ENCODE measurements at places on chromosomes 6 and 20. TPM values are rescaled to one million over a fixed set of nuclear protein-coding genes. Genes with fewer than 3 reads are reported as not detected.
A peak's percentile ranks its signal among the peaks of the same experiment; 100 is the strongest.

- H3K27me3 ChIP-seq, result no peaks in the 10 kb centered on the region
- no peak overlapping the region for H3K27ac ChIP-seq
- DNase-seq, result no peak
- H3K4me3 ChIP-seq, result no peak overlapping the region
- no peaks in the 10 kb centered on the region for H3K36me3 ChIP-seq
Measured at GRCh38 chr6:42471142-42471541, 19.4 kb upstream of the TRERF1 start.

- H3K4me3 ChIP-seq, result no peak overlapping the region
- peak; percentile 70 for DNase-seq
- H3K27ac ChIP-seq, result peak overlapping the region; percentile 64
- H3K27me3 ChIP-seq, result no peaks in the 10 kb centered on the region
- peaks cover 2% of the 10 kb centered on the region for H3K4me1 ChIP-seq
Measured at GRCh38 chr6:4460586-4461475, 315.4 kb upstream of the CDYL start.

DNA sequence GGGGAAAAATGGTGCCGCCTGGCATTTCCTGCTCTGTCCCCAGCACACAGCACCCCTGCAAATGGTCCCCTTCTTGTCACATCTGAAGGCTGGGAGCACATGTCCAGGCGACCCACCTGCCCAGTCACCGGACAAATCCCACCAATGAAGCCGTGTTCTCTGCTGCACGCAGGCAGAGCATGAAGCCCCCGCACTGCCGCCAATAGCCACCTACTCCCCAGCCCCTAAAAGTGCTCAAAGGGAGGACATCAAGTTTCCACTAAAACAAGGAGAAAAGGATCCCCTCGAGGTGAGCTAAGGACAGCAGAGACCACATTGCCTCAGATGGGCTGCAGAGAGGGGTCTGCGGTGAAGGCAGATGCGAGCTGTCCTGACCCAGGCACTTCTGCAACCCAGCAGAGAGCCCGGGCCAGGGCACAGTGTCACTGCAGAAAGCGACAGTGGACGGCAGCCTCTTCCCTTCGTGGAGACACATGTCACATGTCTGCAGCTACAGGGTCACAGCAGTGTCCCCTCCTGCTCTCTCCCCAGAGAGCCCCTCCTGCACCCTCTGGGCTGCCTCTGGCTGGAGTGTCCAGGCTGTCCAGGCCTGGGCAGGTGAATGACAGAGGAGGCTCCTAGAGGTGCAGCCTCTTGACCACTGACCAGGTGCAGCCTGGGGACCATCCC lies 221.5 kb downstream of the PREX1 start:
- no peaks in the 10 kb centered on the region for H3K36me3 ChIP-seq
- no peak overlapping the region for H3K27ac ChIP-seq
- no peak overlapping the region for H3K4me3 ChIP-seq
- H3K27me3 ChIP-seq, result no peaks in the 10 kb centered on the region

- no peak for DNase-seq
- no peaks in the 10 kb centered on the region for H3K4me1 ChIP-seq
- no peaks in the 10 kb centered on the region for H3K36me3 ChIP-seq
- H3K27ac ChIP-seq, result no peak overlapping the region
- no peaks in the 10 kb centered on the region for H3K27me3 ChIP-seq
Measured at GRCh38 chr6:100671740-100672139, 207.0 kb upstream of the SIM1 start.

Gene SCGN
- not detected for total RNA-seq

- no peaks in the 10 kb centered on the region for H3K27me3 ChIP-seq
- H3K4me3 ChIP-seq, result no peak overlapping the region
- H3K4me1 ChIP-seq, result peaks cover 14% of the 10 kb centered on the region
- DNase-seq, result no peak
Measured at GRCh38 chr20:18983796-18984195, 170.2 kb downstream of the SCP2D1 start.

DNA sequence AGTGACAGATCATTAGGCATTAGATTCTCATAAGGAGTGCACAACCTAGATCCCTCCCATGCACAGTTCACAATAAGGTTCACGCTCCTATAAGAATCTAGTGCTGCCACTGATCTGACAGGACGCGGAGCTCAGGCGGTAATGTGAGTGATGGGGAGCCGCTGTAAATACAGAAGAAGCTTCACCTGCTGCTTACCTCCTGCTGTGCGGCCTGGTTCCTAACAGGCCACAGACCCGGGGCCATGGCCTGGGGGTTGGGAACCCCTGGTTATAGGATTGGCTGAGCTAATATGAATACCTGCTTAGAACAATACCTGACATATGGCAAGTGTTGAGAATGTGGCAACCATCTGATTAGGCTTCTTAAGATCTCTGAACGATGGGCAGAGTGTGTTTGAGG lies 2.4 kb downstream of the PNPLA1 start:
- no peaks in the 10 kb centered on the region for H3K36me3 ChIP-seq
- no peaks in the 10 kb centered on the region for H3K27me3 ChIP-seq
- no peak for DNase-seq
- no peak overlapping the region for H3K27ac ChIP-seq
- no peaks in the 10 kb centered on the region for H3K4me1 ChIP-seq

- H3K27me3 ChIP-seq, result no peaks in the 10 kb centered on the region
- no peaks in the 10 kb centered on the region for H3K36me3 ChIP-seq
- H3K4me3 ChIP-seq, result no peak overlapping the region
- H3K4me1 ChIP-seq, result no peaks in the 10 kb centered on the region
- H3K27ac ChIP-seq, result peak overlapping the region; percentile 91
Measured at GRCh38 chr6:11769811-11770545, 8.6 kb downstream of the ADTRP start.

DNA sequence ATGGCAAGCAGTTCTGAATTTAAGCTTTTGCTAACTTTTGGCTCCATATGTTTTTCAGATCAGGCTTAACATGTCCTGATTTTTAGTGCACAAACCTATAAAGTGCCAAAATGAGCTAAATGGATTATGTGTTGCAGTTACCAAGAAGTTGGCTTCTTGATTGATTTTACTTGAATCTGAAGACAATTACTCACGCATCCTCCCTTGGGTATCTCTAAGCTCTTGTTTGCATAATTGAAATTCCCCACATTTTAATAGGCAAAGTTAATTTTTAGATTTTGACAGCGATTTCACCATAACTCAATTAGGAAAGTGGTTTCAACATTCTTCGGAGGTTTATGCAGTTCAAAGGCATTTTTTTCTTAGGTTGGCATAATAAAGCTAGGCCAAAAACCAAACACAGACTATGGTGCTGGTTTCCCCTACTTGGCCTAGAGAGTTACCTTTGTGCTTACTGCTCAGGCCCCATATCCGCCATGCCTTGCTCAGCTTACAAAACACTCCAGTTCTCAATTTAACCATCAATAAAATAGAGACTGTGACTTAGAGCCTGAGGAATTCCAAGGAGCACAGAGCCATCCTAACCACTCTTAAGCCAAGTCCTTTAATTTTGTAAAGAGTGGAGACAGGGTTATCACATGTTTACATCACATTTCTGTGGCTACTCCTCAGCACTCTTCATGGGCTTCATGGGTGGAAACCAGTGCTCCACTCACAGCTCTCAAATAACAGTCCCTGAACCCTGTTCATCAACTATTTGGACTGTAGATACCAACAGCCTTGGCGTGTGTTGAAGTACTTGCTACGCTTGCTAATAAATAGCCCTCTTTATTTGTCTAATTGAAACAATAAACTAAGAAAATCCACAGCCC lies 32.1 kb downstream of the LAMA4 start:
- peak overlapping the region; percentile 86 for H3K27ac ChIP-seq
- no peaks in the 10 kb centered on the region for H3K27me3 ChIP-seq
- H3K36me3 ChIP-seq, result no peaks in the 10 kb centered on the region
- no peak overlapping the region for H3K4me3 ChIP-seq

Gene SEL1L2
- 3.8 TPM for total RNA-seq

DNA sequence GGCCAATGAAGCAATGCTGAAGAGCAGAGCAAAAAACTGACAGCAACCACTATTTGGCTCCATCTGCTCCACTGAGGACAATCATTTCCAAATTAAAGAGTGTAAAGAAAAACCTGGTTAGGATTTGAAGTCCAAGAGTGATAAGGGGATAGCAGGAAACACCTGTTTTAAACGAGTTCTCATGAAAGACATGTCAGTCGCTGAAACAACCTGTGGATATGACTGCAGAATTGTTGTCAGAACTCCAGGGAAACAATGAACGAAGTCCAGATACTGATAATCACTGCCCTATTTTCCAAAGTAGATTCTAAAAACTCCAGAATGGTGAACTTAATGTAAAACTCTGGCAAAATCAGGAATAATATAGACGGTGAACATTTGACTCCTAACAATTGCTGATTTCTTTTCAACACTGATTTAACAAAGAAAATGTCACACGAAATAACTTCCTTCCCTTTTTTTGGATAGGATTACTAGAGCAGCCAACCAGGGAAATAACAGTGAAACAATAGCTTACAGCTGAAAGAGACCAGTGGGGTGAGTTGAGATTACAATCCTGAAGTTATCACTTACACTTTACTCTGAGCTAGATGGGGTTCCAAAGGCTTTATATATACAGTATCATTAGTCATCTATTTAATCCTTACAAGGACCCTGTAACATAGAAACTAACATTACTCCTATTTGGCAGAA lies 83.7 kb downstream of the ELOVL5 start:
- DNase-seq, result no peak
- no peaks in the 10 kb centered on the region for H3K4me1 ChIP-seq
- no peaks in the 10 kb centered on the region for H3K36me3 ChIP-seq
- no peak overlapping the region for H3K27ac ChIP-seq

GRCh38 chr6:56370127-56370540 lies 122.8 kb upstream of the COL21A1 start:
- H3K4me3 ChIP-seq, result no peak overlapping the region
- H3K27me3 ChIP-seq, result no peaks in the 10 kb centered on the region
- DNase-seq, result peak; percentile 87

Gene TAF8
- 16.0 TPM for total RNA-seq

Gene TREM1
- total RNA-seq, result 0.35 TPM

- peak; percentile 62 for DNase-seq
- no peaks in the 10 kb centered on the region for H3K27me3 ChIP-seq
- H3K27ac ChIP-seq, result peak within 1 kb of the TSS; percentile 89
- no peaks in the 10 kb centered on the region for H3K4me1 ChIP-seq
- peak within 1 kb of the TSS; percentile 69 for H3K4me3 ChIP-seq
Measured at GRCh38 chr6:17392978-17393891, at the start of gene CAP2. TSS of gene CAP2 (plus strand) at chr6:17393595. CDS start at chr6:17421556, 27,961 bp downstream.

DNA sequence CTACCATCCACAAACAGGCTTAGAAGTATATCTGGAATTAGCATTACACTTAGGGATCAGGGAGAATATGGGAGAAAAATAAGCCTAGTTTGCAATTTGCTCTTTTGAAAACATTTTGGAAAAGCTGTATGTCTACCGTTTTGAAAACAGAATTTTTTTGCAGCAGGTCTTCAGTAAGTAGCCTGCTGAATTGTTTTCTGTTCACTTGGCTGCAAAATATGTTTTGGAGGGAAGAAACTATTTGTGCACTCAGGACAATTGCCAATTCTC lies 39.6 kb downstream of the ILRUN start:
- H3K4me3 ChIP-seq, result peak overlapping the region; percentile 27
- DNase-seq, result no peak
- H3K4me1 ChIP-seq, result peaks cover 11% of the 10 kb centered on the region

DNA sequence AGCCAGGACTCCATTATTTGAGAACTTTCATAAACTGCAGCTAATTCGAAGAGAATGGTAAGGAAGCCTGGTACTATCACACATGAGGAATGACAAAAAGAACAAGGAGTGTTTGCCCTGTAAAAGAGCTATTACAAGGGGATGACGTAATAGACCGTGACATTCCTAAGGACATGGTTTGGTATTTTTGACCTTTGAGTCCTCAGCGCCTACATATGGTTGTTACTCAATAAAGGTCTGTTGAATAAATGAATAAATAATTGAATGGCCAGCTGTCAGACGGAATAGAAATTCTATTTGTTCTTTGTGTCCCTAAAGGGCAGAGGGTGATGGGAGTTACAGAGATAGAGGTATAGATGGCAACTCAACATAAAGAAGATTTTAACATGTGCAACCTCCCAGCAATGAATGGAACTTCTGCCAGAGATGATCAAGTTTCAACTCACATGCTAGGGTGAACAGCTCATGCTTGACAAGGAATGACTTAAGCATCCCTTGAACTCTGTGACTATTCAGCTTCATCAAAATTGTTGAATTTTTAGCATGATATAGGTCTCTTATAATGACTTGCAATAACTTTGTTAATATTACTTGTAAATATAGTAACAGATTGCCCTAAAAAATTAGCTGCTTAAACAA lies 115.4 kb downstream of the TENT5A start:
- H3K27me3 ChIP-seq, result no peaks in the 10 kb centered on the region
- H3K4me1 ChIP-seq, result no peaks in the 10 kb centered on the region
- no peaks in the 10 kb centered on the region for H3K36me3 ChIP-seq
- H3K27ac ChIP-seq, result no peak overlapping the region

DNA sequence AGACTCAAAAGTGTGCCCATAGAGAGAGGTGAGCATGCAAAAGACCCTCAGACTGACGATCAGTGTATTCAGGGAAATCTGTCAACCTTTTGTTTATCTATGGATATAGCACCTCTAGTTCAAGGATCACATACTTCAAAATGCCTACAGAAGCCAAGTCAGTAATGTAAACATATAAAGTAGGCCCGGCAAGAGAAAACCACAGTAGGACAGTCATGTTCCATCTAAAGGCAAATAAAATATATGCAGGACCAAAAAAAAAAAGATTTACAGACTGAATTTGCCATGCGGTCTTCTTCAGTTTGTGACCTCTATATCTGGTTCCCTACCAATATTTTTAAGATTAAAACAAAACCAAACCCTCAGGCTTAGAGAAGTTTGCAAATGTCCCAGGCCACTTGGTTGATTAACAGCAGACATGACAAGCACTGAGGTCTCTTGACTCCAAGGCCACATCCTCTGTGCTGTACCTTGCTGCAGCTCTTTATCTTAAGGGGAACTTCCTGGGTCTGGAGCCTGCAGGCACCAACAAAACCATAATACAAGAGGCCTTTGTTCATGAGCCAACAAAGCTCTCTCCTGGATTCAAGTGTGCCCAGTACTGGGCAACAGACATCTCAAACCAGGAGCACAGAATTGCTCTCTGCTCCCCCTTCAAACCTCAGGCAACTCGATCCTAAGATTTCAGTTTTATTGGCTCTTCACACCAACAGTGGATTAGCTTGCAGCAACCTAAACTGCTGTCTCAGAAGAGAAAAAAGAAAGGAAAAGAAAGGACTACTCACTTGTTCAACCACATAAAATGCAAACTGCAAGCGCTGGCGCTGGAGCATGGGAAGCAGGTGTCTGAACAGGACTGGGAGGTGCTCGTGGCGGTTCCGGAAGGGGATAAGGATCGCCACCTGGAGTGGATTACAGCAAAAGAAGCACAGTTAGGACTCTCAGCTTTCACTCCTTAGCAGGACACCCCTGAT lies 71.7 kb downstream of the B4GALT5 start:
- H3K27me3 ChIP-seq, result no peaks in the 10 kb centered on the region
- DNase-seq, result no peak
- H3K4me1 ChIP-seq, result no peaks in the 10 kb centered on the region
- no peak overlapping the region for H3K4me3 ChIP-seq
- H3K36me3 ChIP-seq, result no peaks in the 10 kb centered on the region
- H3K27ac ChIP-seq, result no peak overlapping the region

Gene ECT2L
- total RNA-seq, result 1.5 TPM
